ENCODE measurements at places on chromosomes 1 and 21. TPM values are rescaled to one million over a fixed set of nuclear protein-coding genes. Genes with fewer than 3 reads are reported as not detected.

GLIS1 gene
- total RNA-seq = 0.30 TPM

IFT25 gene
- total RNA-seq = 11.1 TPM

FNDC5 gene
- 18.7 TPM for total RNA-seq

RPS27 gene
- total RNA-seq = 712 TPM

- DNase-seq = no peak
These were observed 24.2 kb upstream of the PHTF1 start for GRCh38 chr1:113783254-113784103.

GRCh38 chr1:168608796-168609715, 32.7 kb downstream of the XCL1 start:
- DNase-seq = peak; percentile 81

DNA sequence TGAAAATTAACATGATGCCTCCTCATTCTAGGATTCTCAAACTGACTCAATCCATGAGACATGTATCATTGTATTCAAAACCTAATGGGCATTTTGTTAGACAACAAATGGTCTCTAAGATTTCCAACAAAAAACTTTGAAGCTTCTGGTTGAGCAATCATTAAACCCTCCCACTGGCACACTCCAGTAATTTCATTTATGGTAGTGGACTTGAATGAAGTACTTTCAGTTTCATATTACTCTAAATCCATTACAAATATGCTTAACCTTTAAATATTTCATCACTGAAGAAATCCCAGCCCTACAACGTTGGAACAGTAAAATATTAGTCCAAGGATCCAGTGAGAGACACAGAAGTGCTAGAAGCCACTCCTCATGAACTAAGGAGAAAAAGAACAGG, 43.5 kb downstream of the GBP6 start:
- DNase-seq = no peak

GRCh38 chr1:29371332-29371731, 135.0 kb downstream of the PTPRU start:
- DNase-seq = no peak

GRCh38 chr1:150696162-150696561, 792 bp downstream of the GOLPH3L start:
- no peak for DNase-seq

- no peak for DNase-seq
These were observed 32.4 kb downstream of the PRPF38A start for GRCh38 chr1:52436817-52437216.

DNA sequence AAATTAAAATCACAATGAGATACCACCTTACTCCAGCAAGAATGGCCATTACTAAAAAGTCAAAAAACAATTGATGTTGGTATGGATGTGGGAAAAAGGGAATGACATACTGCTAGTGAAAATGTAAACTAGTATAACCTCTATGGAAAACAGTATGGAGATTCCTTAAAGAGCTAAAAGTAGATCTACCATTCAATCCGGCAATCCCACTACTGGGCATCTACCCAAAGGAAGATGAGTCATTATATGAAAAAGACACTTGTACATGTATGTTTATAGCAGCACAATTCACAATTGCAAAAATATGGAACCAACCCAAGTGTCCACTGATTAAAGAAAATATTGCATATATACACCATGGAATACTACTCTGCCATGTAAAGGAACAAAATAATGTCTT, 37.2 kb downstream of the SUSD4 start:
- no peak for DNase-seq

- peak; percentile 86 for DNase-seq
These were observed 39.8 kb upstream of the ZC3H12A start for GRCh38 chr1:37434292-37435225.

GRCh38 chr1:193438312-193438711, 251.9 kb upstream of the B3GALT2 start:
- no peak for DNase-seq

GRCh38 chr1:115694805-115695204, 53.0 kb downstream of the VANGL1 start:
- no peak for DNase-seq

DNA sequence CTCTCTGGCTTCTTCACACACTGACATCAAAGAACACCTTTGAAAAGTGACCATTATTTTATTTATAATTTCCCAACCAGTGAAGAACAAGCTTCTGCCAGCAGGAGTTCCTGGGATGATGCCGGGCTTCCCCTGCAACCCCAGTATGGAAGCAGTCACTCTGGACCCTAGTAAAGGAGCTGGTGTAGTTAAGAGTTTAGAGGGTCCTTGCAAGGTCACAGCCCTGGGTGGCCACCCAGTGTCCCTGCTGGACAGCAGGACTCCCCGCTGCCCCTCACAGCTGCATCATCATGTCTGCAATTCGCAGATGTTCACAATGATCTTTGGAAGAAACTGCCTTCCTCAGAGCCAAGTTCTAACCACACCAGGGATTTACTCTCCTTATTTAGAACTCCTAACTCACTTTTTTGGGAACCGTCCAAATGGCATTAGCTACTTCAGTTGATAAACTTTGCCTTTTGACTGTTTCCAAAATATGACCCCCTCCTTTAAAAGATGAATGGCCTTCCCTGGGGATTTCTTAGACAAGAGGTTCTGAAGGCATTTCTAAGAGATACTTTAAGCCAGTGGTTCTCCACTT, 90.6 kb downstream of the HIVEP3 start:
- no peak for DNase-seq

GRCh38 chr1:65165269-65165993, 17.4 kb downstream of the AK4 start:
- DNase-seq = no peak

DNA sequence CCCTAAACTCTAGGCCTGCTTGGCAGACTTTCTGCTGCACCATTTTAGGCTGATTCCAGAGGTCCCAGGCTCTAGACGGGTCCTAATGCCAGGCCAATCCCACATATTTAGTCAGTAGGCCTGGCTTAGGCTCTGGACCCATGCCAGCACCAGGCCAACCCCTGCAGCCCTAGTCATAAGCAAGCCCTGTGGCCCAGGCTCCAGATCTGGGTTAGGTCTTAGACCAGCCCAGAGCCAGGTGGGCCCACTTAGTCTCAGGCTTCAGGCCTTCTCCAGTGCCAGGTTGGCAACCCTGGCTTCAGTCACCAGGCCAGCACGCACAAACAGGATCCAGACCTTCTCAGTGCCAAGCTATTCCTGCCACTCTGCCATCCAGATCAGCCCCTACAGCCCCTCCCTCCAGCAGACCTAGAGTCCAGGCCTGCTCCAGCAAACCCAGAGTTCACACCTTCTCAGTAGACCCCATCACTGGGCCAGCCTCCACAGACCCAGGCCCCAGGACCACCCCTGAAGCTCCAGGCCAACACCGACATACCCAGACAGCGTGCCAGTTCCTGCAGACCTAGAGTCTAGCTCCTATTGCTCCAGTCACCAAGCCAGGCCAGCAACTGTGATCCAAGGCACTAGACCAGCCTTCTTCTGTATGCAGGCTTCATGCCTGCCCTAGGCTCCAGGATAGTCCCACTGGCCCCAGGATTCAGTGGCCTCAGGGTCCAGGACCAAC, 467.6 kb downstream of the RWDD3 start:
- DNase-seq = no peak
